ENCODE measurements at places on chromosomes 12 and 14.

GRCh38 chr12:83149987-83150386 is 463.3 kb downstream of the TMTC2 start:
- DNase-seq: no peak

DNA sequence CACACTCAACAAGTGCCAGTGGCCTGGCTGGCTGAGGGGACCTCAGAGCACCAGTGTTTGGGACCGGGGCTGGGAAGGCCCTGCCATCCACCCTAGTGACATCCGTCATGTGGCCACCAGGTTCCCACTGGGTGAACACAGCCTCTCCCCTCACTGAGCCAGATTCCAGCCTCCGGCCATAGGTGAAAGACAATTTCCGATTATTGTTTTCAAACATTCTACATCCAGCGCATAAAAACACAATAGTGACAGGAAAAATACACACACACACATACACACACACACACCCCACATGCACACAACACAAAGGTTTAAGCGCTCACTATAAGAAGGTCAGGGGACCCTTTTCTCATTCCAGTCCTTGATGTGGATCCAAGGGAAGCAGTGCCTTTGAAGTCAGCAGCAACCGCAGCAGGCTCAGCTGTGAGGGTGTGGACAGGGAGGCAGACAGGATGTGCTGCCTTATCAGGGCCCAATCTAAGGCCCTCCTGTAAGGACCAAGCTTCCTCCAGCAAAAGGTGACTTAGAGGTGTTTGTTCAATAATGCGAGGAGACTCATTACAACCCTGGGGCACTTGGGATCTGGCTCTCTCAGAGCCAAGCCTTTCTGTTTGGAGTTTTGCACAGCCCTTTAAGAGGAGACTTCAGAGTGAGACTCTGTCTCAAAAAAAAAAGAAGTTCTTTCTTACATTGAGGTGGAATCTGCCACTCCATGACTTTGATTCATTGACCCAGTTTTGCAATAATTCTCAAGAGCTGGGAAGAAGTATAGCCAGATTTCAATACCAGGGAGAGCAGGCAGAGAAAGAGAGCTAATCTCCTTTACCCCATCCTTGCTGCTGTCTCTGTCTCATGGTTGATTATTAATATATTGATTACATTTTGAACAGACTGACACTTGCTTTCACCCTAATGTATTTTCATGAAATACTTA is 227.8 kb downstream of the ZFP36L1 start:
- peak; percentile 2 for DNase-seq

GRCh38 chr14:58354808-58355207 is 40.9 kb upstream of the TOMM20L start:
- DNase-seq: no peak

DNA sequence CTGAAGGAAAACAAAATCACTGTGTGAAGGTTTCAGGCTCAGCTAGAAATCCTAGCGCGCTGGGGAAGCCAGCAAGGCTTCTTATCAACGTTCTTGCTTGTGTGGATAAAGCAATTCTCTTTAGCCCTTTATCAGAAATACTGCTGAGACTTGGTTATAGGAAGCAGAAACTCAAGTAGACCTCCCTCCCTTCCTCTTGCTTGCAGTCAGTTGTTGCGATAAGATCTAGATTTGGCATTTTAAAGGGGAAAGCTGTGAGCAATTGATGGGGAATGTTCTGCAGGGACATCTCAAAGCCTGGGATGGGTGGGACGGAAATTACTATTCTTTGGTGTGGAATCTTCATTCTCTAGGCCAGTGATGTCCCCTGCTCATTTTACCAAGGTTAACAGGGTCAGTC is 76.4 kb upstream of the ANO4 start:
- no peak for DNase-seq

- peak; percentile 37 for DNase-seq
Measured at GRCh38 chr14:55336162-55336561, 64.9 kb downstream of the FBXO34 start.

DNA sequence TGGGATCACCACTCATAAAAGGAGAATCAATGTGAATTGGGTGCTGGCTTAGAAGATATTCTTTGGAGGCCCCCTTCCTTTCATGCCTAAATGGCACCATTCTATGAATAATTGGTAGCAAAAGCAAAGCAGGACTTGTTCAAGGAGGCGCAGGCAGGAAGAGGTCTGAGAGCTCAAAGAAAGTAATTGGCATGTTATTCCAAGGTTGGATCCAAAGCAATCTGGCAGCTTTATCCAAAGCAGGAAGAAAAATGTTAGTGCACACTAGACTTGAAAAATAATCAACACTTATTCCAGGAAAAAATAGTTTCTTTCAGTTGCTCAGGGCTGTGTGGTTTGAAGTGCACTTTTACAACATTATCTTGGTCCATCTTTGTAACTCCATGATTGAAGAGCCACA is 326.4 kb downstream of the NUAK1 start:
- no peak for DNase-seq

Data from central memory CD4-positive, alpha-beta T cell (primary cell).